ENCODE measurements at places on chromosomes 11 and 22.

DNA sequence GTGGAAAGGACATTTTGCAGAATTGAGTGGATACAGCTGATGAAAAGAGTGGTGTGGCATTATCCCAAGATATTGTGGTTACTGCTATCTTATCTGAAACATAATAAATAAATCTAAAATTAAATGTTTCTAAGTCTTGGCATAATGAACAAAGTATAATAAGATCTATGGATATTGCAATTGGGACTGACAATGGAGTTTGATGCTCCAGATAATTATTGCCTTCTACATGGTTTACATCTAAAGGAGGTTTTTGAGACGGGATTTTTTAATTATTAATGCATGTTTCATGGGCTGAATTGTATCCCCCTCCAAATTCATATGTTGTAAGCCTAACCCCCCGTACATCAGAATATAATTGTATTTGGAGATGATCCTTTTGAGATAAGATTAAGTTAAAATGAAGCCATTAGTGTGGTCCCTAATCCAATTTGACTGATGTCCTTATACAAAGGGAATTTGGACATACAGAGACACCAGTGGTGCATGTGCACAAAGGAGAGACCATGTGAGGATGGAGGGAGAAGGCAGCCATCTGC is 198.5 kb downstream of the MSANTD4 start:
- H3K4me1 ChIP-seq, result no peaks in the 10 kb centered on the region
- no peak overlapping the region for H3K27ac ChIP-seq
- DNase-seq, result no peak
- no peaks in the 10 kb centered on the region for H3K36me3 ChIP-seq

DNA sequence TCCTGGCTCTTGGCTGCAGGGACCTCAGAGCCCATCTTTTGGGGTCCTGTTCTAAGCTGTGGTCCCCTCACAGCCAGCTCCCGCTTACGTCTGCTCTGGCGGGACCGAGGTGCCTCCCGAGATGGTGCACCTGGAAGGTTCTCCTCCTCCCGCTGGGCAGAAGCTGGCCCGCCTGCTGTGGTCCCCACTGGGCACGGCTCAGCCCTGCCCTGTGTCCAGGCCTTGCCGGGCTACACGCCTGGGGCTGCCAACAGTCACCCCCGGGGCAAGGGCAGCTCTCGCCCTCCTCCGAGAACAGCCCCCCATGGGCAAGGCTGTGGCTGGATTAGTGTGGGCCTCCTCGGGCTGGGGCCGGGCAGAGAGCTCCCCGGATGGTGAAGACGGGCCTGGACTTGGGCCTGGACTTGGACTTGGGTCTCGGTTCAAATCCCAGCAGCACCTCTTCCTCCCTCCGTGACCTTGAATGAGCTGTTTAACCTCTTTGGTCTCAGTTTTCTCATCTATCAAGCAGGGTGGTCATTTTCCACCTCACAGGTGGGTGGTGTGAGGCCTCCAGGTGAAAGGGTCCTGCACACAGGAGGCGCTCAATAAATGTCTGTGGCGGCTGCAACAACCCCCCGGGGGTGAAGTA is 998 bp downstream of the BAIAP2L2 start:
- H3K4me1 ChIP-seq, result peaks cover 26% of the 10 kb centered on the region
- DNase-seq, result peak; percentile 76
- peak overlapping the region; percentile 73 for H3K4me3 ChIP-seq

DNA sequence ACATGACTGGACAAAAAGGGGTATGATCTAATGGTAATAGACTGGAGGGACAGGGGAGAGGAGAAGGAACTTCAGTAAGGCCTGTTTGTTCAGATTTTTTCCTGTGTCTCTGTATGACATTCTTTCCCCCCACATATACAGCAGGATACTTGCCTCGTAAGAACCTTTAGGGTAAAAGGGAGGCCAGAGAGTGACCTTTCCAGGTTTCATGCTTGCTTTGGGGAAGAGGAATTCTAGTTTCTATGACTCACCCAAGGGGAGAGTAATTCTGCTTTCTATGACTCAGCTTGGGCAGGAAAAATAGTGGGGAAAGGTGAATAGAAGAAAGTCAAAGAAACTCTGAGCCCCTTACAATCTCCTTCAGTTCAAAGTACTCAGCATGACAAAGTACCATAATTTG is 457.0 kb downstream of the DLG2 start:
- no peaks in the 10 kb centered on the region for H3K27me3 ChIP-seq
- H3K36me3 ChIP-seq, result no peaks in the 10 kb centered on the region
- no peak overlapping the region for H3K27ac ChIP-seq
- no peak overlapping the region for H3K4me3 ChIP-seq

GRCh38 chr11:92627615-92628256 is 341.7 kb upstream of the MTNR1B start:
- H3K4me1 ChIP-seq, result no peaks in the 10 kb centered on the region
- no peak for DNase-seq
- no peak overlapping the region for H3K4me3 ChIP-seq
- no peak overlapping the region for H3K27ac ChIP-seq
- no peaks in the 10 kb centered on the region for H3K27me3 ChIP-seq

GRCh38 chr11:72570893-72571661 is 103.1 kb downstream of the PDE2A start:
- no peak for DNase-seq
- no peak overlapping the region for H3K27ac ChIP-seq
- no peaks in the 10 kb centered on the region for H3K27me3 ChIP-seq
- H3K36me3 ChIP-seq, result no peaks in the 10 kb centered on the region

DNA sequence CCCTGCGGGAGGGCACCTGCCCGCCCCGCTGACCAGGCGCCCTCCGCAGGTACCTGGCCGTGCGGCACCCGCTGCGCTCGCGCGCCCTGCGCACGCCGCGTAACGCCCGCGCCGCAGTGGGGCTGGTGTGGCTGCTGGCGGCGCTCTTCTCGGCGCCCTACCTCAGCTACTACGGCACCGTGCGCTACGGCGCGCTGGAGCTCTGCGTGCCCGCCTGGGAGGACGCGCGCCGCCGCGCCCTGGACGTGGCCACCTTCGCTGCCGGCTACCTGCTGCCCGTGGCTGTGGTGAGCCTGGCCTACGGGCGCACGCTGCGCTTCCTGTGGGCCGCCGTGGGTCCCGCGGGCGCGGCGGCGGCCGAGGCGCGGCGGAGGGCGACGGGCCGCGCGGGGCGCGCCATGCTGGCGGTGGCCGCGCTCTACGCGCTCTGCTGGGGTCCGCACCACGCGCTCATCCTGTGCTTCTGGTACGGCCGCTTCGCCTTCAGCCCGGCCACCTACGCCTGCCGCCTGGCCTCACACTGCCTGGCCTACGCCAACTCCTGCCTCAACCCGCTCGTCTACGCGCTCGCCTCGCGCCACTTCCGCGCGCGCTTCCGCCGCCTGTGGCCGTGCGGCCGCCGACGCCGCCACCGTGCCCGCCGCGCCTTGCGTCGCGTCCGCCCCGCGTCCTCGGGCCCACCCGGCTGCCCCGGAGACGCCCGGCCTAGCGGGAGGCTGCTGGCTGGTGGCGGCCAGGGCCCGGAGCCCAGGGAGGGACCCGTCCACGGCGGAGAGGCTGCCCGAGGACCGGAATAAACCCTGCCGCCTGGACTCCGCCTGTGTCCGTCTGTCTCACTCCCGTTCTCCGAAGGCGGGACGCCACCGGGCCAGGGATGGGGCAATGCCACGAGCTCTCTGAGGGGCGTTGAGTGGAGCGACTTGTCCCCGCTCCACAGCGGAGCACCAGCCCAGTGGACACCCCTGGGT is 1.8 kb downstream of the GALR3 start:
- H3K4me3 ChIP-seq, result peak overlapping the region; percentile 41
- H3K36me3 ChIP-seq, result peaks cover 2% of the 10 kb centered on the region
- H3K4me1 ChIP-seq, result peaks cover 8% of the 10 kb centered on the region
- no peak overlapping the region for H3K27ac ChIP-seq
- no peak for DNase-seq

- no peaks in the 10 kb centered on the region for H3K4me1 ChIP-seq
- no peak overlapping the region for H3K4me3 ChIP-seq
- H3K27ac ChIP-seq, result no peak overlapping the region
- DNase-seq, result no peak
These were observed 70.0 kb downstream of the SGSM1 start for GRCh38 chr22:24875862-24876506.

- no peak for DNase-seq
- H3K27me3 ChIP-seq, result no peaks in the 10 kb centered on the region
- no peaks in the 10 kb centered on the region for H3K4me1 ChIP-seq
- H3K36me3 ChIP-seq, result no peaks in the 10 kb centered on the region
These were observed 28.9 kb upstream of the ACER3 start for GRCh38 chr11:76831686-76832310.

- no peaks in the 10 kb centered on the region for H3K27me3 ChIP-seq
- no peak overlapping the region for H3K4me3 ChIP-seq
- no peak overlapping the region for H3K27ac ChIP-seq
- peaks cover 6% of the 10 kb centered on the region for H3K4me1 ChIP-seq
These were observed 8.5 kb upstream of the NAALADL1 start for GRCh38 chr11:65066805-65067291.

DNA sequence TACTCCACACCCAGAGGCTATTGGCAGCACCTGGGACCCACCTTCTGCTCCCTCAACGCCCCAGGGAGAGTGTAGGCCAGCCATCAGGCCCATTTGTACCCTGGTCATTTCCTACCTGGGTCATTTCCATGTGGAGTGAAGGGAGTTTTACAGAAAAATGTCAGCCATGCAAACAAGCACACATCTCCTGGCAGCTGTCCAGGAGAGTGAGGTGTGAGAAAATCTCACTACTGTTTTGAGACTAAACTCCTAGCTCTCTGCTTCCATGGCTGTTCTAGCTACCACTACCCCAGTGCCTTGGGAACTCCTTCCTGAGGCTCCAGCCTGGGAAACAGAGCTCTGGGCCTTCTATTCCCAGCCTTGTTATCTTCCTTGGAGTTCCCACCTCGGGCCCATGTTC is 2.8 kb upstream of the TMPRSS13 start:
- no peak overlapping the region for H3K27ac ChIP-seq
- H3K36me3 ChIP-seq, result no peaks in the 10 kb centered on the region

DNA sequence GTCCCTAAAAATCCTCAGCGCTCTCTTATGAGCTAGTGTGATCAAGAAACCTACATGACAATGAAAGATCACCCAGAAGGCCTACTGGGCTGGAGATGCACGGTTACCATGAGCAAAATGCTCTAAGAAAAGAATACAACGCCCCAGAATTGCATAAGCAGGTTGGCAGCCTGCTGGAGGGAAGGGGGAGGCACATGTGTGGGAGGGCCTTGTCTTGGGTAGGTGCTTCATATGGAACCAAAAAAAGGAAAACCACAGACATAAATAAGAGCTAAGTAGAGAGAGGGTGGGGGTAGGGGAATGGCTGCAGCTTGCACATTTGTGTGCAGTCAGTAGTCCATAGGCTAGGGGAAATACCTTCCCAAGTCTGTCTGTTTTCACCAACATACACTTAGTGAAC is 2.8 kb downstream of the SIAE start:
- peaks cover 7% of the 10 kb centered on the region for H3K4me1 ChIP-seq
- no peak overlapping the region for H3K4me3 ChIP-seq
- H3K27ac ChIP-seq, result no peak overlapping the region
- no peaks in the 10 kb centered on the region for H3K36me3 ChIP-seq

DNA sequence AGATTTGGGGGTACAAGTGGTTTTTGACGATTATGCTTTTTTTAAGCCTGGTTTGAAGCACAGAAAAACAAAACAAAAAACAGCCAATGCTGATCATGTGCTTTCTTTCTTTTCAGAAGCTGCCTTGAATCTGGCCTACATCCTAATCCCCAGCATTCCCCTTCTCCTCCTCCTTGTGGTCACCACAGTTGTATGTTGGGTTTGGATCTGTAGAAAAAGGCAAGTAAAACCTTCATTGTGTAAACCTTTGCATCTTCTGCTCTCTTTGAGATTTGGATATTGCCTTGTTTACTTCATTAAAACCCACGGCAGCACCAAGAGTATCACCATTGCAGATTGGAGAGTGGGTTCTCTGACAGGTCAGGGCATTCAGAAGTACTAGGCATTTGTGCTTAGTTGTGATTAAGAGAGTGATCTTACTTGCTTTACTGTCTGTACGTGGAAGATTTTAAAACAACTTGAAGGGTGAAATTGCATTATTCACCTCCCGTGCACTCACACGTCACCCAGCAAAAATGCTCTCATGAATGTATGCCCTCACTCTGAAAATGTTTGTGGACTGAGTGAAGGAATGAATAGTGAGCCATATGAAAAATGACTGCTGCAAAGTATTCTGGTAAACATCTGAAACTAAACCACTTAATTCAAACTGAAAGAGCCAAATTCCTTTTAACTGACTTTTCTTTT is 17.0 kb downstream of the LAYN start:
- no peak for DNase-seq
- peak overlapping the region; percentile 46 for H3K27ac ChIP-seq
- H3K36me3 ChIP-seq, result no peaks in the 10 kb centered on the region
- H3K27me3 ChIP-seq, result no peaks in the 10 kb centered on the region

GRCh38 chr11:44627911-44628729 is 62.7 kb downstream of the CD82 start:
- H3K27me3 ChIP-seq, result no peaks in the 10 kb centered on the region
- no peaks in the 10 kb centered on the region for H3K36me3 ChIP-seq
- no peaks in the 10 kb centered on the region for H3K4me1 ChIP-seq
- H3K4me3 ChIP-seq, result no peak overlapping the region
- DNase-seq, result peak; percentile 57

GRCh38 chr11:88249706-88250105 is 74.5 kb upstream of the RAB38 start:
- H3K4me3 ChIP-seq, result no peak overlapping the region
- H3K27ac ChIP-seq, result no peak overlapping the region
- H3K4me1 ChIP-seq, result no peaks in the 10 kb centered on the region
- H3K27me3 ChIP-seq, result no peaks in the 10 kb centered on the region
- no peaks in the 10 kb centered on the region for H3K36me3 ChIP-seq
- DNase-seq, result no peak

- no peaks in the 10 kb centered on the region for H3K27me3 ChIP-seq
- peak overlapping the region; percentile 22 for H3K4me3 ChIP-seq
- H3K4me1 ChIP-seq, result no peaks in the 10 kb centered on the region
- DNase-seq, result no peak
- H3K36me3 ChIP-seq, result no peaks in the 10 kb centered on the region
These were observed 775.1 kb downstream of the BRD1 start for GRCh38 chr22:49052560-49052959.

GRCh38 chr11:10526974-10527918 is 13.7 kb downstream of the RNF141 start:
- peak overlapping the region; percentile 32 for H3K27ac ChIP-seq
- H3K4me1 ChIP-seq, result peaks cover 4% of the 10 kb centered on the region
- no peaks in the 10 kb centered on the region for H3K27me3 ChIP-seq
- H3K4me3 ChIP-seq, result no peak overlapping the region
- DNase-seq, result no peak
- H3K36me3 ChIP-seq, result no peaks in the 10 kb centered on the region

DNA sequence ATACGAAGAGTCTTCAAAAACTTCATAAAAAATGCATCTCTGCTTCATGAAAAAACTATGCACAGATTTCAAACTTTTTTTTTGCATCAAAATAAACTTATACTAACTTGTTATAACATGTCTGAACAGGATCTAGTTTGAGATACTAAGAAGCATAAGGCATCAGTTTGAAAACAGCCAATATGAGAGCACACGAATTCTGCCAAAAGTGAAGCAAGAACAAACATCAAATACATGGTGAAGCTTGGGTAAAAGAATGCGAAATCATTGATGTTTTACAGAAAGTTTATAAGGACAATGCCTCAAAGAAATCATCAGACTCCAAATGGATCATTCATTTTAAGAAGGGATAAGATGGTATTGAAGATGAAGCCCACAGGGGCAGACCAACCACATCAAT is 389.1 kb upstream of the TENM4 start:
- no peaks in the 10 kb centered on the region for H3K27me3 ChIP-seq
- no peak overlapping the region for H3K27ac ChIP-seq
- no peaks in the 10 kb centered on the region for H3K4me1 ChIP-seq
- H3K4me3 ChIP-seq, result no peak overlapping the region
- no peak for DNase-seq

GRCh38 chr11:6526411-6527135 is 29.5 kb downstream of the DNHD1 start:
- no peaks in the 10 kb centered on the region for H3K4me1 ChIP-seq
- no peak overlapping the region for H3K27ac ChIP-seq
- DNase-seq, result no peak

Measured in Peyer's patch (tissue), 4 donors.